ENCODE measurements at places on chromosomes 4 and X.
A peak's percentile ranks its signal among the peaks of the same experiment; 100 is the strongest.

DNA sequence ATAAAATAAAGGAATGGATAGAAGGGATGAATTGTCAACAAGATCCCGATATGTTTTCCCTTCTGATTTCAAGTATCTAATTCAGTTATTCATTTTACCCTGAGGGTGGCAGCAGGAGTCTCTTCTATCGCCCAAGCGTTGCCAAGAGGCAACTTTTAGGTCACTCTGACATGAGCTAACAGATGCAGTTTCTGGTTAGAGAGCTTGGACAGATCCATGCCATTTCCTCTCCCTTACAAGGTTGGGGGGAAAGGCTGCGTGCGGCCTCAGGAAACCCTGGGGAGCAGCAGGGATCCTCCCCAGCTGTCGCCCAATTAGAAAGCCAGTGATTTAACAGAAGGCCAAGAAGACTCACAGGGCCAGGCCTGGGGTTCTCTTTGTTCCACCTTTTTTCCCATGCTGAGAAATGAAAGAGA, 35.3 kb upstream of the WAS start:
- DNase-seq, result peak; percentile 22

- DNase-seq, result no peak
Measured at GRCh38 chr4:144750348-144750747, 104.4 kb downstream of the HHIP start.

DNA sequence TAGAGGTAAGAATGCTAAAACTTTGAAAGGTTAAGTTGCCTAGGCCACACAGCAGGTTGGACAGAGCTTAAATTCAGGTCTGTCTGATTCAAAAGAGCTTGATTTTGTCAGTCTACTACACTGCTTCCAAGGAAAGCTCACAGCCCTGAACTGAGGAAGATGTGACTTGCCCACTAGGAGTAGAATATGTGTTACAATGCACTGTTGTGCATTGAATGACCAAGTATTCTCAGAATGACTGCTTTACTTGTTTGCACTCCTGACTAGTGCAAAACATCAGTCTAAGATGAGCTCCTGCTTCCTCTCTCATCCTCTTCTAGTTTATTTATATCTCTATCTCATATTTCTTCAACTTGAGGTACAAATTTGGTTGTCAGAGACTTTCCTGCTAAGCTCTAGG, 56.2 kb downstream of the AWAT2 start:
- no peak for DNase-seq

DNA sequence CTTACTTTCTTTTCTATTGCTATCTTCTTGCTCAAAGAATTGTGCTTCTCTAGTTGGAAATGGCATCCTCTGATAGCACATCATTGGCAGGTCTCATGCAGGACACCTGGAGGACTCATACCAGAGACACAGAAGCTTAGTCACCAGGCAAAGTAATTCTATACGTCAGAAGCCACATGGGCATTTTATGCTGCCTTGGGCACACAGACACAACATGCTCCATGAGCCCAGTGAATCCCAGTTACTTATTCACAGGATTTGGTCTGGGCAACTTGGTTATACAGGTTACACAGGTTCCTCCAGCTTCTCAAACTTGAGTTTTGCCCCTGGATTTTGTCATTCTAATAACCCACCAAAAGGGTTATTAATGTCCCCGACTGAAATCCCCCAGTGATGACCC, 7.1 kb downstream of the RASSF6 start:
- DNase-seq, result peak; percentile 53

DNA sequence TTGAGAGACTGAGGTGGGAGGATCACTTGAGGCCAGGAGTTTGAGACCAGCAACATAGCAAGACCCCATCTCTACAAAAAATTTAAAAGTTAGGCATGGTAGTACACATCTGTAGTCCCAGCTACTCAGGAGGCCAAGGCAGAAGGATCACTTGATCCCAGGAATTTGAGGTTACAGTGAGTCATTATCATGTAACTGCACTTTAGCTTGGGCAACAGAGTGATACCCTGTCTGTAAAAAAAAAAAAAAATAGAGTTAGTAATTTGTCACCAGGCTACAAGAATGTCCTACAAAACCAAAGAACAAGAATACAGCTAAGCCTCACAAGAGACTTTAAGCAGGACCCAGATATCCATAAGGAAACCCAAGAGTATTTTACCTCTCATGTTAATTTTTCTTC, 27.0 kb upstream of the RAB28 start:
- no peak for DNase-seq

- no peak for DNase-seq
Measured at GRCh38 chr4:37615720-37616063, 70.5 kb downstream of the RELL1 start.

DNA sequence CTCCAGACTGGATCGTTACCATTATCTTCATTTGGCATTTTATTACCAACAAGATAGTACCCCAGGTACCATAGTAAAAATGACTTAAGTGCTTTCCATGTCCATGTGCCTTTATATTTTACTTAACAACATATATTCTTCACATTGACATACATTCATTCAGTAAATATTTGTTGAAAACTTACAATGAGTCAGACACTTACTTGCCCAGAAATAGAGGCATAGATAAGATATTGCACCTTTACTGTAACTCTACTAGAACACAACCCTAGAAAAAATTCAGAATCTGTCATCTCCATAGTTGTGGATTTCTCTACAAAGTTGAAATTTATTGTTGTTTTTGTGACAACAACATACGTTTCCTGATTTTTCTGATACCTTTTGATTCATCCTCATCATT, 640.6 kb downstream of the RPA4 start:
- DNase-seq, result no peak

GRCh38 chr4:78057135-78057599, at the start of gene FRAS1:
Gene FRAS1, plus strand, starts transcription at chr4:78057323. Its CDS starts 687 bp downstream, at chr4:78058010.
- DNase-seq, result peak; percentile 47

- no peak for DNase-seq
Measured at GRCh38 chrX:11375614-11376119, 82.5 kb downstream of the AMELX start.

- DNase-seq, result peak; percentile 34
Measured at GRCh38 chrX:132491191-132491590, 2.4 kb upstream of the MBNL3 start.

GRCh38 chr4:124420166-124420695, 292.3 kb downstream of the ANKRD50 start:
- no peak for DNase-seq

DNA sequence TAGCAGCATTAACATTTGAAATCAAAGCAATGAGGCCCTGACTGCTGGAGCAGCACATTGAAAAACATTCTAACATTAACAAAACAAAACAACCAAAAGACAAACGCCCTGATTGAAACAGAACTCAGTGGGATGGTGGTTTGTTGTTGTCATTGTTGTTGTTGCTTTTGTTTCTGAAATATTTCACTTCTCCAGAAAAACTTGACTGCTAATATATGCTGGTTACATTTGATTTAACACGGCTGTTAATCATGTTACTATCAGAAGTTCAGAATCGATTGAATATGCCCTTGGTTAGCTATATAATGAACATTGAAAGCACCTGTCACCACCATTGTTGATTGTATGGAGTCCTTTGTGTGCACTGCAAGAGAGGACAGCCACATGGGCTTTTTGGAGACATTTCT, 790.4 kb upstream of the GALNTL6 start:
- DNase-seq, result no peak

DNA sequence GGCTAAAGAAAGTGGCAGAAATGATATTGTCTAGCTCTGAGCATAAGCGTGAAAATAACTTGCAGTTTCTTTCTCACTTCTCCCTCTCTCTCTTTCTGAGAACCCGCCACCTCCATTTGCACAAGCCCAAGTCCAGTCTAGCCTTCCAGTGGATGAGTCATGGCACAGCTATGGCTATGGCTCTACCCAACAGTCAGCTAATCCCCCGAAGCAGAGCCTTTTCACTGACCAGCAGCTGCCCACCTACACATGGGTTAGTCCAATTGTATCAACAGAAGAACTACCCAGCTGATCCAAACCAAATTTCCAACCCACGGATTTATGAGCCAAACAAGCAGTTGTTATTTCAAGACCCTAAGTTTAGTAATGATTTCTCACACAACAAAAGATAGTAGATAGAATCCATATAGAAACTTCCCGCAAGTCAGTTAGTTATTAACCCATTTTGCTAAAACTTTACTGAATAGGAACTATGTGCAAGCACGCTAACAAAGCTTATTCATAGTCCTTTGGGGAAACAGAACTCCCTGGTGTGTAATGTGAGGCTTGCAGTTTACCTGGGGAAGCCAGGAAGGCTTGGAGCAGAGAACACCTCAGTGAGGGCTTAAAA, 282.3 kb downstream of the INPP4B start:
- no peak for DNase-seq

GRCh38 chr4:113781439-113782040, 20.0 kb upstream of the CAMK2D start:
- no peak for DNase-seq

Data from colonic mucosa (tissue), 4 donors.